Stimulated activated CD8-positive, alpha-beta memory T cell treated with anti-CD3 and anti-CD28 coated beads, Interleukin-15, amount 100 ng/mL, for 48 hours (primary cell): ENCODE measurements at places on chromosomes 3 and 15.

GRCh38 chr3:182375916-182376315 lies 417.4 kb upstream of the ATP11B start:
- no peak for DNase-seq

DNA sequence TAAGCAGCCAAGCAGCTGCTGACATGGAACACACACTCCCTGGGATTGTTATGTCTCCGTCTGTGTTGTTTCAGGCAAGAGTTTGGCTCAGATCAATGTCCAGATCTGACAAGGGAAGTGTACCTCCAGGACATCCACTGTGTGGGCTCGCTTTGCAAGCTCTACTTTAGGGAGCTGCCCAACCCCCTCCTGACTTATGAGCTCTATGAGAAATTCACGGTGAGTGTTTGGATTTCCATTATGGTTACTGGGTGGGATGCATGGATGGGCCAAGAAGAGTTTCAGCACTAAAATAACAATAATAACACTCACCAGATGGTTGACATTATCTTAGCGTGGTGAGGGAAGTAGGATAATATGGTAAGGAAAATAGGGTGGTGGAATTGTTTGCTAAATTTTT lies 74.1 kb downstream of the ARHGAP31 start:
- no peak for DNase-seq

GRCh38 chr15:93418566-93418965 lies 329.6 kb upstream of the RGMA start:
- DNase-seq: no peak

DNA sequence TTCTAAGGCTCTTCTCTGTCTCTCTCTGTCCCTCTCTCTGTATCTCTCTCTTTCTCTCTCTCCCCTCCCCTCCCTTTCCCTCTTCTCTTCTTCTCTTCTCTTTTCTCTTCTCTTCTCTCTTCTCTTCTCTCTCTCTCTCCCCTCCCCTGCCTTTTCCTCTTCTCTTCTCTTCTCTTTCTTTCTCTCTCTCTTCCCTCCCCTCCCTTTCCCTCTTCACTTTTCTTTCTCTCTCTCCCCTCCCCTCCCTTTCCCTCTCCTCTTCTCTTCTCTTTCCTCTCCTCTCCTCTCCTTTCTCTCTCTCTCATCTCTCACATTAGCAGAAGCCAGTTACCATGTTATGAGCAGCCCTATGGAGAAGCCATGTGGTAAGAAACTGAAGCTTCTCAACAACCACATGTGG lies 25.0 kb upstream of the SLC25A36 start:
- DNase-seq: no peak

- no peak for DNase-seq
These were observed 294.7 kb downstream of the ERC2 start for GRCh38 chr3:56173601-56174000.

- no peak for DNase-seq
These were observed 478 bp downstream of the BNC1 start for GRCh38 chr15:83283813-83284558.

DNA sequence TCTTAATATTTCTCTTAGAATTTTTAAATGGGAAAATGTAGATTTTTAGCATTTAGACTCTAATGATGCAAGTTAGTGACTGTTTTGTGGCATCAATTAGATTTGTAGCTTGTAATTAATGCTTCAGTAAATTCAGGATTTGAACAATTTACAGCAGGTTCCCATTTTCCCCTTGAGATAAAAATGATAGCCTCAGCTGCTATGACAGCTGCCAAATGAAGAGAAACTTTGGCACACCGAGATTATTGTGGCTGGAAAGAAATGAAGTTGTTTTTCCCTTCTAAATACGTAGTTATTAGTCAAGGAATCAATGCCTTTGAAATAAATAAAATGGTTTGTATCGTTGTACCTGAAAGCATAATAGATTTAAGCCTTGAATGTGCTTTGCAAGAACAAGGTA lies 206.4 kb upstream of the P2RY1 start:
- DNase-seq: no peak

DNA sequence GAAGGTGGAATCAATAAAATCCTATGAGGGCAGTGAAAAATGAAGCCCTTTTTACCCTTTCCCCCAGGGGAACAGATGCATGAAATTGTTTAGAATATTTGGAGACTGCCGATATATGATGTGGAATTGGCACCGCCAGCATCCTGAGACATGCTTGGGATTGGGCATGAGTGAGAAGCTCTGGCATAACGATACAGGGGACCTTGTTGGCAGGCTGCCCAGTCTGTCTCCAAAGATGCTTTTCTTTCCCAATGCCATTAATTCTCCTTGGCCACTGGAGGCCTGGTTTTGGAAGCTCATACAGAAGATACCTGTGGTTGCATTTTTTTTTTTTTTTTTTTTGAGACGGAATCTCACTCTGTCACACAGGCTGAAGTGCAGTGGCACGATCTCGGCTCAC lies 800.6 kb upstream of the LMCD1 start:
- no peak for DNase-seq

DNA sequence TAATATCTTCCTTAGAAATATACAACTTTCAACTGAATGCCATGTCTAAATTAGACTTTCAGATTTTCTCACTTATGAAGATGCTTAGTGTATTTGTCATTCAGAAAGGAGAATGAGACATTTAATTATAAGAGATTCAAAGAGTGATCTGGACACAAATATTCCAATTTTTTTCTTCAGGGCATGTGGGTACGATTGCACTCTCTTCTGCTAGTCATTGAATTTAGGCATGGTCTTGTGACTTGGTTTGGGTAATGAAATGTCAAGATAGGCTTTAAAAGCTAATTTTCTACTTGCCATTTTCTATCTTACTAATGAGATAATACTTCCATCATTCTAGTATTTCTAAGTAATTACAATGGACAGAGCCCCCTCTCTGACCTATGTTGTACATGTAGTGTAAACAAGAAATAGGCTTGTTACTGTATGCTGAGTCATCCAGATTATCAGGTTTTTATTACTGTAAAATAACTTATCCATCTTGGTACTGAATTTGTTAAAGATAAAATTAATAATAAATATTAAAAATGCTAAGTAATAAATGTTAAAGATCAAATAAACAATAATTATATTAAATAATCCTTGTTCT lies 770.8 kb upstream of the BCHE start:
- no peak for DNase-seq

GRCh38 chr3:9397906-9398699 lies 688 bp downstream of the SETD5 start:
- no peak for DNase-seq

GRCh38 chr3:193824365-193824764 lies 231.4 kb downstream of the OPA1 start:
- DNase-seq: no peak

DNA sequence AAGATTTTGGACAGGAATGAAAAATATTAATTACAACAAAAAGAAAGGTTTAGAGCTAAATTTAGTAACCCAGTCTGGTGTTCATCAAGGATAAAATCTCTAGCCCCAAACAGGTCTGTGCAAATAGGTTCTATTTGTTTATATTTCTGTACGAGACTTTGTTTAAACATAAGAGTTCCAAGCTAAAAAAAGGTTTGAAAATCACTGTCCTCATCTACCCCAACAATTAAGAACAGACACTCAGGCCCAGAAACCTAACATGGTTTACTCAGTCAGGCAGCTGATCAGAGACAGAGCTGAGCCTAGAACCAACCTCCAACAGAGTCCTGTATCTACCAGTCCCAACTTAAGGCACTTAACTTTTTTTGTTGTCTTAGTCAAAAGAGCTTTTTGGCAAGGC lies 49.3 kb downstream of the SNX4 start:
- DNase-seq: no peak

- DNase-seq: no peak
These were observed 906.6 kb downstream of the TUSC7 start for GRCh38 chr3:117616227-117616626.

DNA sequence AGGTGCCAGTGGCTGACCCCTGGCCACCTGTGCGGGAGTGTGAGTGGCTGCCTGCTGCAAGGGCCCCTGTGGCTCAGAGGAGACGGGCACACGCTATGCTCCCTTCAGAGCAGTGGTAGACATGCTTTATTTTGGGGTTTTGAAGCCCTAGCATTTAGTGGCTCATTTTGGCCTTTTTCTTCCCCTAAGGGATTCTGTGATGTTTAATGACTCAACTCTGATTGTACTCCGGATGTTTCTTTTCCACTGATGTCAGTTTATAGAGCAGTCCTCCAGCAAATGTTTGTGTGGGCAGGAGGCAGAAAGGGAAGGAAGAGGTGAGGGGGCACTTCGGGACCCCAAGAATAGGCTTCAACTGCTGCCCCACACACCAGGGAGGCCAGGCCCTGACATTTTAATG lies 288.9 kb upstream of the C2CD4B start:
- no peak for DNase-seq

- DNase-seq: no peak
These were observed 1.3 kb downstream of the RAB5A start for GRCh38 chr3:19948226-19948591.

- DNase-seq: peak; percentile 31
These were observed 22.7 kb downstream of the ABHD6 start for GRCh38 chr3:58260261-58260731.

DNA sequence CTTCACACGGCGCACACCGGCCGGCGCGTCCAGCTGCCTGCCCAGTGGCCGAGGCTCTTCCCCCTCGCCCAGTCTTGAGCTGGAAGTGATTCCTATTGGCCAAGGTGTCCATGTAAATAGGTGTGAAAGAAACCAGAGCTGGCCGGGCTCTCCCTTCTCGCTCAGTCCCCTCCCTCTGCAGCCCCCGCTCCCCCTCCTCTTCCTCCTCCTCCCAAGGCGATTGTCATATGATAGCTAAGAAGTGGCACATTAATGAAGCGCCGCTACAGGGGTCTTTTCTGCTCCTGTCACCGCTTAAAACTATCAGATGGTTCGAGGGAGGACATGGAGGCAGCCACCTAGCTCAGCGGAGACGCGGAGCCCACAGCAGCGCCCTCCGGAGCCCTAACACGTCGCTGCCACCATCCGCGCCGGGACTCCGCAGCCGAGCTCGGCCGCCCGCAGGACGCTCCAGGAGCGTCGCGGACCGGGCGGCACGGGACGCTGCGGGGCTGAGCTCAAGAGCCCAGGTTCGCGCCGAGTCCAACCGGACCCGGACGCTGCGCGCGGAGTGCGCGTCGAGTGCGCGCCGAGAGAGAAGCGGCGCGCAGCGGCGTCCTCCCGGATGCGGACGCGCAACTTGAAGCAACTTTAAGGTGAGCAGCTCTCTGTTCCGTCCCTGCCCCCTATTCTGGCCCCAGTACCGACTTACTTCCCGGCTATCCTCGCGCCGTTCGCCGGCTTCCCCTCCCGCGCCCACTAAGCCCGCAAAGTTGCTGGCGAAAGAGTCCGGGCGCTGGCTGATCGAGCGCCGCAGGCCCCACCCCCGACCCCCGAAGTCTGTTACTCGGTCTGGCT lies at the start of gene FOXB1:
Gene FOXB1, plus strand, starts transcription at position 303 of the 837 bp plus-strand sequence. CDS start 653 bp downstream, outside the sequence.
- no peak for DNase-seq

GRCh38 chr3:123159926-123160635 lies 41.7 kb upstream of the SEC22A start:
- no peak for DNase-seq

GRCh38 chr3:159805411-159805772 lies 183.2 kb upstream of the IL12A start:
- no peak for DNase-seq

DNA sequence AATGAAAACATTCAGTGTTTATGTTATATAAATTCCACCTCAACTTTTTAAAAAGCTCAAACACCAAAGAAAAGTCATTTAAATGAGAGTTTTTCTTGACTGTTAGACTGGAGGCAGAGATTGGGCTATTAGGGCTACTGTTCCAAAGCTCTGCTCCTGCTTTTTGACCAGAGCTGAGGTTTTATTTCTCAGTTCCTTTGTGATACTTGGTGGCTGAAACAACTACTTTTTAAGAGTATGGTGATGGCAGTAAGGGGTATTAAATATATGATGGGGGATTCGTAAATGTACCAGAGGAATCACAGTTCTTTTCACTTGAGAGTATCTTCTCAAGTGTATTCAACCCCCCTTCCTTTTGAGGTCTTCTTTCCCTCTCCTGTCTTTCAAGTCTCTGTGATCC lies 186.1 kb upstream of the CGNL1 start:
- DNase-seq: no peak

DNA sequence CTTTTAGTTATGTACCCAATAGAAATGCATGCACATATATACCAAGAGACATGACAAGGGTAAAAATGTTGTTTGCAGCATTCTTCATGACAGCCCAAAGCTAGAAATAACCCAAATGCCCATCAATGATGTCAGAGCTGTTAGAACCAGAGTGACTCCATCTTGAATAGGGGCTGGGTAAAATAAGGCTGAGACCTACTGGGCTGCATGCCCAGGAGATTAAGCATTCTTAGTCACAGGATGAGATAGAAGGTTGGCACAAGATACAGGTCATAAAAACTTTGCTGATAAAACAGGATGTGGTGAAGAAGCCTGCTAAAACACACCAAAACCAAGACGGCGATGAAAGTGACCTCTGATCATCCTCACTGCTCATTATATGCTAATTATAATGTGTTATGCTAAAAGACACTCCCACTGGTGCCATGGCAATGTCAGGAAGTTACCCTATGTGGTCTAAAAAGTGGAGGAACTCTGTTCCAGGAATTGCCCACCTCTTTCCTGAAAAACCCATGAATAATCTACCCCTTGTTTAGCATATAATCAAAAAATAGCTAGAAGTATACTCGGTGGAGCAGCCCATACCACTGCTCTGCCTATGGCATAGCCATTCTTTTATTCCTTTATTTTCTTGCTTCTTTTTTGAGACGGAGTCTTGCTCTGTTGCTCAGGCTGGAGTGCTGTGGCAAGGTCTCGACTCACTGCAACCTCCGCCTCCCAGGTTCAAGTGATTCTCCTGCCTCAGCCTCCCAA lies 32.9 kb downstream of the ZBTB11 start:
- DNase-seq: peak; percentile 25

- no peak for DNase-seq
These were observed 25.9 kb upstream of the CAPN7 start for GRCh38 chr3:15180042-15180611.

- no peak for DNase-seq
These were observed 562.6 kb upstream of the DPPA4 start for GRCh38 chr3:109899925-109900324.

GRCh38 chr3:193742628-193743027 lies 149.6 kb downstream of the OPA1 start:
- no peak for DNase-seq

DNA sequence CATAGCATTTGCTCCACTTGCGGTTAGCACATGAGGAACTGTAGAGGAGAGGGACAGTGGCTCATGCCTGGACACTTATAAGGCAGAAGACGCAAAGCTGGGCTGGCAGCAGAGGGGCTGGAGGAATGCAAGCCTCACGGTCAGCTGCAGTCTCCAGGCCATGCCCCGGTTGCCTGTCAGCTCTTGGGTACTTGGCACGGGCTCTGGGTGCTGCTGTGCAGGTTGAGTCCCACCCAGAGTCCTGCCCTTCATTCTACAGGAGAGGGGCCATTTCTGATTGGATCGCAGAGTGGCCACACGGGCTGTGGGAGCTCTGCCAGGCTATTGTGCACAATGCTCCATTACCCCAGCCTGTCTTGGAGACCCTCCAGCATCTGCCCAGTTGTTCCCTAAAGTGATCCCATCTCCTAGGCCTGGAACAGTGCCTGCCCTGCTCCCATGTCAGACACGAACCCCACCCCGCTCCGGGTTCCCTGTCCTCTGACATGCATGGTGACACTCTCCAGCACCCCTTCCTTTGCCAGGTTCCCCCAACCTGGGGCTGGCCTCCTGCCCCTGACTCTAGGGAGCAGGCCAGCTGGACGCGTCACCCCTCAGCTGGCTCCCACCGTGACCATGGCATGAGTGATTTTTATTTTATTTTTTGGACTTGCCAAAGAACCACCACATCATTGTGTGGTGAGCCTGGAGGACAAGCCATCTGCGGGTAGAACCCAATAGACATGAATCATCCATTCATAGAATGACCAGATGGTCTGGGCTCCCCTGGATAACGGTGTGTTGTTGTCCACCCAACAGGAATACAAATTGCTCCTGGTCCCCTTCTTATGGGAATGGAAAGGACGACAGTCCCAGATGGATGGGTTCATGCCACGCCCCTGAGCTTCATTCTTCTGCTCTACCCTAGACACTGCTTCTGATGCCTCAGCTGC lies 51.0 kb upstream of the KLF13 start:
- DNase-seq: no peak
